Astrocyte of the hippocampus (primary cell): ENCODE measurements at places on chromosomes 13 and 19.

DNA sequence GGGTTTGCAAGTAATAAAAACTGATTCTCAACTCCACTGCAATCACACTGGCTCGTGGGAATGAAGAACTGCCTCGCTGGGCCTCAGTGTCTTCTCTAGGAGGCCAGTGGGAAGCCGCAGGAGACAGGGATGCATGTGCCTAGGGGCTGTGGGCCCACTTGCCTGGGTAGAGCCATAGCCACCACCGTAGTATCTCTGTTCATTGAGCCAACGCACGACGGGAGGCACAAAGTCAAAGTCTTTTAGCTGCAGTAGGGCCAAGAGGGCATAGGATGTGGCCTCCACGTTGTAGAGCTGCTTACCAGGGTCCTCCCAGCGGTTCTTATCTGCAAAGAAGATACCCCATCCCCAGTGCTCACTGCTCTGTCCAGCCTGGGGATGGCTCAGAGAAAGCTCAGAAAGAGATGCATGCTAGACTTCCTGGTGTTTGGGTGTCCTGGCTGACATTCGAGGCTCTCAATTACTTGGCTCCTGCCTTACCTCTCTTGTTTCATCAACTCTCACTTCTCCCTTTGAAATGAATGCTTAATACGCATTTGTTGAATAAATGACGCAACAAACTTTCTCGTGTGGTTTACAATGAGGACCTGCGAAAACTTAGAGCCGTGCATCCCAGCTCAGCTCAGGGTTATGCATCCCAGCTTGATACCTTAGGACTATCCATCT, 16.1 kb upstream of the TNFSF14 start:
- no peak for DNase-seq

- DNase-seq, result no peak
Observed at GRCh38 chr13:102852556-102852955, 6.7 kb downstream of the ERCC5 start.

DNA sequence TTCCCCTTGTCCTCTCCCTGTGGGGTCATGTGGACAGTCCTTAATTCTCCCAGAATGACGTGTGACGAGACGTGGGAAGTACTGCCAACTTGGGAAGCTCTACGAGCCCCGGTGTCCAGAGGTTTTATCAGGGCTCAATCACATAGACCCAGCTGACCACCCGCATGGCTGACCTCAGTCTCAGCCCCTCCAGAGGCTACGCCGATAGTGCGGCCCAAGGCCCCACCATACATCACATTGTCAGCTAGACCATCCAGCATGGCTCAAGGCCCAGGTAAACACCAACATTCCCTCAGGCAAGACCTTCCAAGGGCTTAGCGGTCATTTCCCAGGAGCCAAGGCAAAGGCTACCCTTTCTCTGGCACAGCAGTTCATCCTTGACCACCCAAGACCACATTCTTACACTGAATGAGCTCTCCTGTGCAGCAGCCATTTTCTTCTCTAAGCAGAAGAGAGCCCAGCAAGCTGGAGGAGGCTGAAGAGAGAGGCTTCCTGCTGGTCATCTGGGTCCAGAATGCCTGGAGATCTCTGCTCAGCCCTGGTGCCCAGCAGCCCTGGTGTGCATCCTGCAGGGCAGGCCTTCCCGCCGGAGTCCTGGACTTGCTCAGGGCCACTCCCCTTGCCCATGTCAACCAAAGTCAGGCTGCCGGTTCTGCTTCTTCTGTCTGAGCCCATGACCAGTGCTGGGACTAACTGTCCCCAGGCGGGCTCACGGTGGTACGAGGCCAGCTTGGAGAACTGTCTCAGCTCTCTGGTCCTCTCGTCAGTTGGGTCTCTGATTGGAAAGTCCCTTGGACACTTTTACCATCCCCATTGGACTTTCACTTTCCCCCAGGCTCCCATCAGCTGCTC, 7.9 kb upstream of the F10 start:
- no peak for DNase-seq

DNA sequence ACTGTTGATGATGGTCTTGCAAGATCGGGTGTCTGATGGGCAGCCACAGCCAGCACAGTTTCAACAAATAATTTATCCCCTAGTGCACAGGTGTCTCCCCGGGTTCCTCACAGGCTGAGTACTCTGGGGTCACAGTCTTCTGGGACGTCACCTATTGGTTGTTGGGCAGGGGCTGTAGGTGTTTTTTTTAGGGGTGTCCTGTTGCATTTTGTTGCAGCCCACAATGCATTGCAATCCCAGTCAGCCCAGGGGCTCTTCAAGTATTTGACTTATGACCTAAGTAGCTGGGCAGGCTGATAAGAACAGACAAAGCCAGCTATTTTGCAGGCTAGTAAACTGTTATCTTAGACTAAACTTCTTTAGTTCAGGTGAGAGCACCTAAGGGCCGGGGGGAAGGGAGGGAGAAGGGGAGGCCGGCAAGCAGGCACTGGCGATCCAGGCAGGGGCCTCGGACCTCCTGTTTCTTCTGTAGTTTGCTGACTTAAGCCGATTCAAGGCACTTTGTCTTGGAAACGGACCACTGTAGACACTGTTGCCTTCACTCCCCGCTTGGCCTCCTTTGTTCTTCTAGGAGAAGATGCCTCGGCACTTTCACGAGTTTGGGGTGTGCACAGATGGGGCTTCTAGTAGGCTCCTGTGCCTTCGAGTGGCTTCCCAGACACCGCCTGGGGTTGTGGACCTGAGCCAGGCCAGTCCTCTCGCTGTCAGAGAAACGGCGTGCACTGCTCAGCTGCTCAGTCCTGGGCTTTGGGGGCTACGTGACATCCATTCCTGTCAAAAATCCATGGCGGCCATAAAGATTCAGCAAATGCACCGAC, 33.9 kb upstream of the GRTP1 start:
- no peak for DNase-seq

DNA sequence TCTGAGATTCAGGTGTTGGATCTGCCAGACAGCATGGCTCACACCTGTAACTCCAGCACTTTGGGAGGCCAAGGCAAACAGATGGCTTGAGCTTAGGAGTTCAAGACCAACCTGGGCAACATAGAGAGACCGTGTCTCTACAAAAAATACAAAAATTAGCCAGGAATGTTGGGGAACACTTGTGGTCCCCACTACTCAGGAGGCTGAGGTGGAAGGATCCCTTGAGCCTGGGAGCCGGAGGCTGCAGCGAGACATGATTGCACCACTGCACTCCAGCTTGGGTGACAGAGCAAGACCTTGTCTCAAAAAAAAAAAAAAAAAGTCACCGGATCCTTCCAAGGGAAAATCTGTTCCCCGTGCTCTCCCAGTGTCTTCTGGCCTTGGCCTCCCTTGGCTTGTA, 109.2 kb downstream of the IRS2 start:
- DNase-seq, result no peak

- DNase-seq, result peak; percentile 53
Observed at GRCh38 chr19:39411081-39411831, 1.2 kb upstream of the PLEKHG2 start.

- DNase-seq, result peak; percentile 56
Observed at GRCh38 chr19:4399812-4400134, 574 bp downstream of the SH3GL1 start.

DNA sequence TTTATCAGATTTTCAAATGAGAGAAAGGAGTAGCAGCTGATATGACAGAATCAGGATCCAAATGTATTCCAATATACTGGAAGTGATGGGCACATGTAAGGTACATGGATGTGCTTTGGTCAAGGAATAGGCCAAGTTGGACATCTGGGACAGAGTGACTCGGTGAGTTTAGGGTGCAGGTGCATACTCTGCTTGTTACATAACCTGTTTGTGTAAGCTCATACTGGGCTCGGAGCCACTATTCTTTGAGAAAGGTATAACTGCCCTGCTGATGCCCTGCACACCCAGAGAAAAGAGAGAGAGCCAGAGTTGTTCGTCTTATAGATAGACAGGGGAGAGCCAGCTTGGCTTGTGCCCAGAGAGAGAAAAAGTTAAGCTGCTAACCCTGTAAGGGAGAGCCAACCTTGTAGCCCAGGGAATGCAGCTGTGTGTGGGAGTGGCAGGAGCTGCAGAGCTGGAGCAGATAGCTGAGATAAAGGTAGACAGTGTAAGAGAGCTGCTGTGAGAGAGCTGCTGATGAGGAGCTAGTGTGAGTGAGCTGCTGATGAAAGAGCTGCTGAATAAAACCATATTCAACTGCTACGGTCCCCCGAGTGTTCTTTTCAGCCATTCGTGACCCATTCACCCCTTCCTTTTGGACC, 40.7 kb upstream of the N4BP2L1 start:
- no peak for DNase-seq

GRCh38 chr19:18833141-18833476, 1.4 kb downstream of the UPF1 start:
- peak; percentile 35 for DNase-seq

GRCh38 chr13:67438465-67438864, 208.3 kb upstream of the PCDH9 start:
- peak; percentile 0 for DNase-seq

- peak; percentile 46 for DNase-seq
Observed at GRCh38 chr13:80336776-80337287, 4.1 kb downstream of the SPRY2 start.

- peak; percentile 79 for DNase-seq
Observed at GRCh38 chr13:95642028-95642621, 2.4 kb downstream of the DZIP1 start.

DNA sequence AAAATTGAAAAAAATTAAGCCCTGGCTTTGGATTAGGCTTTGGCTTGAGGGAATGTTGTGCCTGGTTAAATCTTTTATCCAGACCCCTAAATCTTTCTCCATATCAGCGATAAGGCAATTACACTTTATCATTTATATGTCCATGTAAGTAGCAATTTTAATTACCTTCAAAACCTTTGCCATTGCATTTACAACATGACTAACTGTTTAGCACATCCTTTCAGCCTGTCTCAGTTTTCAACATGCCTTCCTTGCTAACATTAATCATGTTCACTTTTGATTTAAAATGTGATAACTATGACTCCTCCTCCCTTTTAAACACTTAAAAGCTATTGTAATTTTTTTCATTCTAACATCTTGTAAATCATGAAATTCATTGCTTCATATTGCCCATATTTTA, 583.7 kb downstream of the SLITRK1 start:
- no peak for DNase-seq

DNA sequence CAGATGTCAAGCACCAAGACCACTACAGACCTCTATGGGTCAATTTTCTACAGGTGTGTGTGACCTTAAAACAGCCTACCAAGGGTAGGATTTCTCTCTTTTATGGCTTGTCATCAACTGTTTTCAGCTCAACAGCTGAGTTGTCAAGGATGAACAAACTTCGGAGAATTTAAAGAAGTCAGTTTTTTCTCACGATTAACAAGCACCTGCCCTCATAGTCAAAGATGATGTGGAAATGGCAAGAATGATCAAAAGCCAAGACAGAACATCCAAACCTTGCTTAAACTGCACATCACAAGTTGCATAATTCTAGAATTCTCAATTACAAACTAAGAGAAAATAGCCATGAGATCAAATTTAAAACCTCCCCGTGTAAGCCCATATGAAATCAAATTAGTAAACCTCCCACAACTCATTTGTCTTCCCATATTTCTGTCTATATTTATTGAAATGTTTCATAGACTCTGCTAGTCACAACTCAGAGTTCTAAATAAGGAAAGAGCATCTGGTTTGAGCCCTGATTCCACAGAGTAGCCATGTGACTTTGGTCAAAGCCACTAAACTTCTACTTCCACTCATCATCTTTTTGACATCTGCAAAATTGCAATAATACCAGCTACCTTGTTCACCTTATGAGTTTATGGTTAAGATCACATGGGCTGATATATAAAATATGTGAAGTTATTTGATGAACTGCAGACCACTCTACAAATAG, 521.5 kb upstream of the HTR2A start:
- DNase-seq, result no peak

DNA sequence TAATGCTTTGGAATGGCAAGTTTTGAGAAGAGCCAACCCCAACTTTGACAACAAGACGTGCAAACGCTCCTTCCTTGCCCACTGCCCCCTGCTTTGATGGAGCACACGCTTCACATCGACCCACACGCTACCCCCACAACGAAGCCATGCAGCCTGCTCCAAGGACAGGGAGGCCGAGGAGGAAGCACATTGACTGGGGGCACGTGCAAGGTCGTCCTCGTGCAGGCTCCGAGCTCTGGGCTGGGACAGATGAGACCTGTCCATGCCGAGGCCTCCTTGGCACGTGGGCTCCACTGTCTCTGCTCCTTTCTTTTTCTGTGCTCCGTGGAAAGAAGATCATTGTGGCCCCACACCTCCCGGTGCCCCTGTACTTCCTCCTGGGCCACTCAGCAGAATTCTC, 309.0 kb downstream of the TEX29 start:
- no peak for DNase-seq

DNA sequence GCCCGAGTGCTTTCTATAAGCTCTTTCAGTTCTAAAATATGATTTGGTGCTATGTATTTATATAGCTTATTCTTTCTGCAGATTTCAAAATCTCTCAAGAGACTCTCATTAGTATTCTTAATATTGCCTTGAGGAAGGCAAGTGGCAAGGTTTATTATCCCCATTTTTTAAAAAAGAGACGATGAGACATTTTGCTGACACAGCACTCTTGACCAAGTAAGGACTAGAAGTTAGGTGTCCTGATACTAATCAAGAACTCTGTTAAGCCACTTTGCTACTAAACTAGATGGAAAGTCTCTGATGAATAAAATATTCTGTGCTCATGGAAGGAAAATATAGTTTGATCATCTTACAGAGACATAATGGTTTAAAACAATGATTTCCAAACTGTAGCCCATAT, 164.7 kb downstream of the MZT1 start:
- DNase-seq, result no peak

DNA sequence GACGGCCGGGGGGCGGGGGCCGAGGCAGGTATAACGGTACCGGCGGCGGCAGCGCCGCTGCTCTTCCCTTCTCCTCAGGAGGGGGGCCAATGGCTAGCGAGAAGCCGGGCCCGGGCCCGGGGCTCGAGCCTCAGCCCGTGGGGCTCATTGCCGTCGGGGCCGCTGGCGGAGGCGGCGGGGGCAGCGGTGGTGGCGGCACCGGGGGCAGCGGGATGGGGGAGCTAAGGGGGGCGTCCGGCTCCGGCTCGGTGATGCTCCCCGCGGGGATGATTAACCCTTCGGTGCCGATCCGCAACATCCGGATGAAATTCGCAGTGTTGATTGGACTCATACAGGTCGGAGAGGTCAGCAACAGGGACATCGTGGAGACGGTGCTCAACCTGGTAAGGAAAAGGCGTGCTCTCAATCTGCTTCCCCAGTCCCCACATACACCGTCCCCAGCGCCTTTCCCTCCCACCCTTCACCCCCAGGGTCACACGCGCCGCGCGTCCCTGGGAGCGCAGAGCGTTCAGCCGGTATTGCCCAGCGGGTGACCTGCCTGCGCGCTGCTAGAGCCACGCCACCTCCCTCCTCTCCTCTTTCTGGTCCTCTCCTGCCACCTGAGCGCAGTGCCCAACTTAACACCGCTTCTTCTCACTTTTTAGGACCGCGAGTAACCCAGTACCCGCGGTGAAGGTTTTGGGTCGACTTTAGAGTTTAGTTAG, 814 bp downstream of the NBEA start:
- peak; percentile 51 for DNase-seq

DNA sequence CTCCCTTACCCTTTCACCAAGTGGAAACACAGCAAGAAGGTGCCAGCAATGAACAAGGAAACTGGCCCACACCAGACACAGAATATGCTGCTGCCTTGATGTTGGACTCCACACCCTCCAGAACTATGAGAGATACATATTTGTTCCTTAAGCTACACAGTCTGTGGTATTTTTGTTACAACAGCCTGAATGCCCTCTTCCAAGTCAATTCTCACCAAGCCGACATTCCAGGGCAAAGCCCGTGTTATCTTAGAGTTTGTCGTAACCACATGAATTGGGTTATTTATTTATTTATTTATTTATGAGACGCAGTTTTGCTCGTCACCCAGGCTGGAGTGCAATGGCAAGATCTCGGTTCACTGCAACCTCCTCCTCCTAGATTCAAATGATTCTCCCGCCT, 14.9 kb downstream of the FGF21 start:
- DNase-seq, result peak; percentile 77

- DNase-seq, result no peak
Observed at GRCh38 chr13:42277618-42278276, 5.8 kb downstream of the AKAP11 start.
